ENCODE measurements at places on chromosomes 2 and 18.
A peak's percentile ranks its signal among the peaks of the same experiment; 100 is the strongest.

- no peak overlapping the region for H3K27ac ChIP-seq
- no peaks in the 10 kb centered on the region for H3K4me1 ChIP-seq
- peaks cover 7% of the 10 kb centered on the region for H3K27me3 ChIP-seq
- no peak for DNase-seq
- H3K4me3 ChIP-seq: no peak overlapping the region
Measured at GRCh38 chr2:159976527-159977160, 85.8 kb downstream of the PLA2R1 start.

DNA sequence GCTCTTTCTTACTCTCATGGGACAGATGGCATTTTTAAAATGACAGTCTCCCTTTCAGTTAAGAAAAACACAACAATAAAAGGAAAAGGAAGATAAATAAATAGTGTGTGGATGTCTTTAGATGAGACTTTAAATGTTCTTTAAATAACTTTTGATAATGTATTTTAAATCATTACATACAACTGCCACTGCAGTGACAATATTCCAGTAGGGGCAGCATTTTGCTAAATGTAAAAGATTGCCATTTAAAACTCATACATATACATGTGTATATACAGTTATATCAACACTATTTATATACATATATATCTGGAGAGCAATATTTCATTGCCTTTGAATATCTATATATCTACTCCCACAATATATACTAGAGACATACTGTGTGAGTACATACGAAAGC lies 90.7 kb downstream of the INO80D start:
- no peaks in the 10 kb centered on the region for H3K27me3 ChIP-seq
- H3K4me3 ChIP-seq: no peak overlapping the region
- peaks cover 10% of the 10 kb centered on the region for H3K4me1 ChIP-seq
- no peak for DNase-seq

GRCh38 chr2:225691711-225692110 lies 292.2 kb downstream of the NYAP2 start:
- peaks cover 8% of the 10 kb centered on the region for H3K27me3 ChIP-seq
- H3K4me3 ChIP-seq: no peak overlapping the region
- H3K4me1 ChIP-seq: no peaks in the 10 kb centered on the region

DNA sequence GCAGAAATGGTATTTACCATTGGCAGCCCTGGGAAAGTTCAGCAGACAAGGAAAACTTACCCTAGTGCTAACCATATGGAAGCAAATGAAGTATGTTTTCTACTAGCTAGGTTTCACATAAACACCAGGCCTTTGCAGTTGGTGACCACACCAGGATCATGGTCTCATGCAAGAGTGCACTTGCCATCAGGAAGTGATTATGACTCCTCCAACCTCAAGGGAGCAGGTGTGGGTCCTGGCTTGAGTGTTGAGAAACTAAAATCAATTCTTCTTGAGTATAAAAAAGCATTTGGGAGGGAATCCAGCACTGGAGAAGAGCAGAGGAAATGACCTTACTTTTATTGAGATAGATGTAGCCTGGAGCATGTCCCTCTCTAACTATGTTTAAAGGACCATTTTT lies 56.8 kb upstream of the SPAG16 start:
- H3K4me3 ChIP-seq: no peak overlapping the region
- no peaks in the 10 kb centered on the region for H3K36me3 ChIP-seq
- H3K4me1 ChIP-seq: peaks cover 6% of the 10 kb centered on the region
- DNase-seq: no peak

DNA sequence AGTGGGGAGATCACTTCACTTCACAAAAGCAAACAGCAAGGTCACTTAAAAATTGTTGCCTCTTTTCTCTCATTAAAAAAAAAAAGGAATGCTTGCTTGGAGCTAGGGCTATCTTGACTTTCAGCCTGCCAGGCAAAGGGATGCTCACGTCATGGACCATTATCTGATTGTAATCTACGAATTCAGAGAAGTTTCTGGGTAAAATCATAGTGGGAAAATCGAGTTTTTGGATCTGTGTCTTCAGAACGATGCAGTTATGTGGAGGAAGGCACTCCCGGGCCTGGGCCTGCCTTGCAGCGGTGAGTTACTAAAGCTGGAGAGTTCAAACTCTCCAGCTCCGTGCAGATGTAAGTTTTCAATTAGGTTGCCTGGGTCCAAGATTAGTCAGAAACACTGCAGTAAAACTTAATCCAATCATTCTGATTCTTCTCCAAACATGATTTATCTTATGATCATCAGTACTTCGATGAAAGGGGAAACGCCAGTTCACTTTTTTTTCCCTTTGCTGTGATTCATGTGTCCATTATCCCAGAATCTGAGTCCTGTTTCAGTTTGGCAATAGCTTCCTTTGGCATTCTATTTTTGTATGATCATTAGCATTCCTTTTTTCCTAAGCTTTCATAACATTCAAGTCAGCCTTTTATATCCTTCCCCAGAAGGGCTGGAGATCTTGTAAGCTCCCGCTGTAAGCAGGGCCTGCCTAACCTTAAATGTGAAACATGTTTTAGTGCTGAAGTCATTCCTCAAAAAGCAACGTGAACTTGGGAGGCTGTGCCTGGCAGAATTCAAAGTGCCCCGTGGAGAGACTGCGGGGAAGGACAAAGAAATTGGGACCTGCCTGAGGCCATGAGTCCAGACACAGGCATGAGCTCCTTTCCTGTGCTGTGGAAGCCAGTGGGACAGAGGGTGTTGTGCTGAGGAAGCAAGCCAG lies 119.3 kb upstream of the TWIST2 start:
- H3K27me3 ChIP-seq: peaks cover 7% of the 10 kb centered on the region
- no peak overlapping the region for H3K4me3 ChIP-seq
- no peak overlapping the region for H3K27ac ChIP-seq
- no peaks in the 10 kb centered on the region for H3K36me3 ChIP-seq

- no peak overlapping the region for H3K4me3 ChIP-seq
- H3K36me3 ChIP-seq: peaks cover 31% of the 10 kb centered on the region
- no peak for DNase-seq
- no peaks in the 10 kb centered on the region for H3K27me3 ChIP-seq
- H3K4me1 ChIP-seq: no peaks in the 10 kb centered on the region
Measured at GRCh38 chr2:233832869-233833311, 21.4 kb downstream of the HJURP start.

- no peaks in the 10 kb centered on the region for H3K36me3 ChIP-seq
- H3K27me3 ChIP-seq: no peaks in the 10 kb centered on the region
- DNase-seq: no peak
- H3K4me3 ChIP-seq: no peak overlapping the region
- no peak overlapping the region for H3K27ac ChIP-seq
Measured at GRCh38 chr2:209351636-209352035, 72.2 kb upstream of the MAP2 start.

GRCh38 chr2:49858657-49859056 lies 704.3 kb upstream of the FSHR start:
- no peaks in the 10 kb centered on the region for H3K36me3 ChIP-seq
- H3K27ac ChIP-seq: no peak overlapping the region

DNA sequence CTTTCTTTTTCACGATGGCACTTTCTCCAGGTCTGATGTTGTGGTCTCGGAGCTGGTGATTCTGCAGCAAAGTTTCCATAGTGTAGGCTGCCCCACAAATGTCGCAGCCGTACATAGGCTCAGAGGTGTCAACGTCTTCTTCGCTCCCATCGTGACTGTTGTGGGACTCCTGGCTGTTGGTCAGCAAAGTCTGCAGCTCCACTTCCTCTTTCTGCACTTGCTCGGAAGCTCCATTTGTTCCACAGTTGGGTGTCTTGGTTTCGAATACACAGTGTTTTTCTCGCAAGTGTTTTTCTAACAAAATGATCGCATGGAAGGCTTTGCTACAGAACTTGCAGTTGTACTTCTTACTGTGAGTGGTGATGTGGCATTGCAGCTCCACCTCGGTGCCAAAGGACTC lies 126.8 kb downstream of the ZNF521 start:
- H3K36me3 ChIP-seq: no peaks in the 10 kb centered on the region
- no peaks in the 10 kb centered on the region for H3K27me3 ChIP-seq
- H3K4me1 ChIP-seq: no peaks in the 10 kb centered on the region
- no peak for DNase-seq
- H3K27ac ChIP-seq: no peak overlapping the region

- no peaks in the 10 kb centered on the region for H3K36me3 ChIP-seq
- peaks cover 1% of the 10 kb centered on the region for H3K27me3 ChIP-seq
- no peak overlapping the region for H3K4me3 ChIP-seq
- H3K4me1 ChIP-seq: no peaks in the 10 kb centered on the region
- no peak overlapping the region for H3K27ac ChIP-seq
Measured at GRCh38 chr2:129903586-129904425, 75.7 kb upstream of the RAB6C start.

- DNase-seq: peak; percentile 43
- H3K4me3 ChIP-seq: no peak overlapping the region
- no peaks in the 10 kb centered on the region for H3K27me3 ChIP-seq
Measured at GRCh38 chr18:11324956-11325882, 175.8 kb upstream of the PIEZO2 start.

GRCh38 chr2:128178650-128179460 lies 87.9 kb downstream of the UGGT1 start:
- peak; percentile 68 for DNase-seq
- H3K36me3 ChIP-seq: peaks cover 56% of the 10 kb centered on the region
- no peaks in the 10 kb centered on the region for H3K27me3 ChIP-seq
- no peak overlapping the region for H3K27ac ChIP-seq
- H3K4me1 ChIP-seq: no peaks in the 10 kb centered on the region

GRCh38 chr18:22813648-22814328 lies 119.3 kb upstream of the RBBP8 start:
- H3K4me1 ChIP-seq: no peaks in the 10 kb centered on the region
- no peaks in the 10 kb centered on the region for H3K36me3 ChIP-seq
- H3K4me3 ChIP-seq: no peak overlapping the region
- H3K27ac ChIP-seq: no peak overlapping the region
- H3K27me3 ChIP-seq: peaks cover 11% of the 10 kb centered on the region
- DNase-seq: peak; percentile 5

DNA sequence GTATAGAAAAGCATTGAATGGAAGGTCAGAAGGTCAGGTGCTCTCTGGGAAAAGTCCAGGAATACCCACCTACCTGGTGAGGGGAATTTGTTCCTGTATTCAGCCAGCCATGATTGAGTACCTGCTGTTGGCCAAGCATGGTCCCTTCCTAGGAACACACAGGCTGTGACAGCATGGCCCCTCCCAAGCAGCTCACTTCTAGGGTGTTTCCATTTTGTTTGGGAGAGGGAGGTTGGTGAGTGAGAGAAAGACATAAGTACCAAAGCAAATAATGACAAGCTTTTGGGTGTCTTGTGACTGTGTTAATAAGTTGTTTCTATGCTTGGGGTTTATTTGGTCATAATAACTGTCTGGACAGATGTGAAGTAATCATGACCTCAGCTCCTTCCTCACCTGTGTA lies 46.3 kb downstream of the CABLES1 start:
- no peak for DNase-seq
- no peak overlapping the region for H3K4me3 ChIP-seq
- H3K27ac ChIP-seq: no peak overlapping the region
- peaks cover 5% of the 10 kb centered on the region for H3K4me1 ChIP-seq

DNA sequence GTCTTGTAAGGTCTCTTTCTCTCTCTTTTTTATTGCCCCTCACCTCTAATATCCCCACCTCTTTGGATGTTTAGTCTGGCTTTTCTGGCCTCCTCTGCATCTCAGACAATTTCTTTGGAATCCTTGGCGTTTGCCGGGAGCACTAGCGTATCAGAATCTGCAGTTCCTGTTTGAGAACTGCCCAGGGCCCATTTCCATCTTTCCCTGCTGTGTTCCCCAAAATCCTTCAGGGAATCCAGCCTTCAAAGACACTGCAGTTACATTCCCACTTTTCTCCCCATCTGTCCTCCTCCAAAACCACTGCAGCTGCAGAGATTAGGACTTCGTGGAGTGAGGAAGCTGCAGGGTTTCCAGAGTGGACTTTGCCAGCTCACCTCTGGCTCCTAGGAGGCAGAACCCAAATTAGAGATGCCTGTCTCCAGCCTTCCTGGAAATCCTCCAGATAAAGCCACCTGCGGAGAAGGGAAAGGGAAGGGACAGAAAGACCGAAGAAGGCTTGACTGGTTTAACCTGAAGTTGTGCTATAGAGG lies 2.7 kb downstream of the VSNL1 start:
- no peak overlapping the region for H3K4me3 ChIP-seq
- H3K27ac ChIP-seq: no peak overlapping the region
- DNase-seq: no peak
- no peaks in the 10 kb centered on the region for H3K36me3 ChIP-seq
- H3K27me3 ChIP-seq: peaks cover 38% of the 10 kb centered on the region
- H3K4me1 ChIP-seq: peaks cover 4% of the 10 kb centered on the region

Data from activated CD8-positive, alpha-beta T cell treated with anti-CD3 and anti-CD28 coated beads for 36 hours (primary cell).